Small intestine (tissue), 16 donors: ENCODE measurements at places on chromosomes 2 and 18. TPM values are rescaled to one million over a fixed set of nuclear protein-coding genes. Genes with fewer than 3 reads are reported as not detected.

The KCNS3 gene
- 4.4 TPM for polyA plus RNA-seq

The NT5DC4 gene
- polyA plus RNA-seq, result 0.86 TPM

DNA sequence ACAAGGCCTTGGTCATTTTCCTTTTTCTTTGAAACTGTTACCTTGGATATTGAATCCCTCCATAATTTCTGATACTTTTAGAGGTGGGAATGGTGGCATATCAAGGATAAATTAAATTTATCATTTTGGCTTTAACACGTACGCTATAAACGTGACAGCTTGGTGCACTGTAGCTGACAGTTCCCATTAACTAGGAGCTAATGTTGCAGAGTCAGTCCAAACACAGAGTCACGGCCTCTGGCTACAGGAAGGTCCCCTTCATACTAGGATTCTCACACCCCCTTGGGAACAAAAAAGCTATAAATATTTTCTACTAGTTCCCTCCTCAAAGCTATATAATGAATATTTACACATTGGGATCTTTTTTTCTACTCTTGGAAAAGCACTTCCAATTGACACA is 17.7 kb upstream of the ERBB4 start:
- no peak overlapping the region for H3K27ac ChIP-seq
- H3K4me1 ChIP-seq, result no peaks in the 10 kb centered on the region
- no peak overlapping the region for H3K4me3 ChIP-seq
- no peaks in the 10 kb centered on the region for H3K27me3 ChIP-seq

DNA sequence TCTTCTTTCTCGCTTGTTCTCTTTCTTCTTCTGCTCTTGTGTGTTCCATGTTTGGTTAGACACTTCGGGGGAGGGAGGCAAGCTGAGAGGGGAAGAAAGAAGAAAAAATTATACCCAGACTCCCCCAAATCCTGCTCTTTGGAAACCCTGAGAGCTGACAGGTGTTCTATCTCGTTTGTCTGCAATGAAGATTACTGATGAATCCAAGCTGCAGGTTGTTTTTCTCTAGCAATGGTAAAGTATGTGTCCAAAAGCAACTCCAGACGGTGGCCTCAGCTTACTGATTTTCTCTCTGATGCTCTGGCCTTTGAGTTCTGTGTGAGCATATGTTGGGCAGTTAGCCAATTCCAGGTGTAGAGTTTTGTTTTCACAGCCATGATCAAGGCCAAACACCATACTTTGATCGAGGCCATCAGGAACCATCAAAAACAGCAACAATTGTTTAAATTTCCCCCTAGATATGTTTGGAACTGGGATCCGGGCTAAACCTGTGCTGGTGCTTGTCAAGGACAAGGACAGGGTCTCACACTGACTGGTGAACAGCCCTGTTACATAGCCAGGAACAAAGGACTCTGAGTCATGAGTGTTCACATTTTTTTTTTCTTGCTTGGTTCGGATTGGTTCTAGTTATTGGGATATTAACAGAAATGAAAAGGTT is 142.0 kb downstream of the PRKCE start:
- no peaks in the 10 kb centered on the region for H3K36me3 ChIP-seq
- H3K27ac ChIP-seq, result no peak overlapping the region
- H3K4me1 ChIP-seq, result no peaks in the 10 kb centered on the region

- no peaks in the 10 kb centered on the region for H3K36me3 ChIP-seq
- no peaks in the 10 kb centered on the region for H3K27me3 ChIP-seq
- no peak for DNase-seq
- H3K4me3 ChIP-seq, result no peak overlapping the region
- H3K27ac ChIP-seq, result no peak overlapping the region
These were observed 154.5 kb downstream of the ANTXR1 start for GRCh38 chr2:69167469-69167822.
